HepG2 (cell line): ENCODE measurements at places on chromosomes 7 and 10.

- no peak for DNase-seq
Measured at GRCh38 chr10:16966991-16967865, 150.0 kb upstream of the RSU1 start.

- no peak for DNase-seq
Measured at GRCh38 chr10:31073211-31073610, 41.5 kb upstream of the ZNF438 start.

GRCh38 chr7:152733286-152733934 is 26.1 kb upstream of the ACTR3B start:
- DNase-seq: no peak

DNA sequence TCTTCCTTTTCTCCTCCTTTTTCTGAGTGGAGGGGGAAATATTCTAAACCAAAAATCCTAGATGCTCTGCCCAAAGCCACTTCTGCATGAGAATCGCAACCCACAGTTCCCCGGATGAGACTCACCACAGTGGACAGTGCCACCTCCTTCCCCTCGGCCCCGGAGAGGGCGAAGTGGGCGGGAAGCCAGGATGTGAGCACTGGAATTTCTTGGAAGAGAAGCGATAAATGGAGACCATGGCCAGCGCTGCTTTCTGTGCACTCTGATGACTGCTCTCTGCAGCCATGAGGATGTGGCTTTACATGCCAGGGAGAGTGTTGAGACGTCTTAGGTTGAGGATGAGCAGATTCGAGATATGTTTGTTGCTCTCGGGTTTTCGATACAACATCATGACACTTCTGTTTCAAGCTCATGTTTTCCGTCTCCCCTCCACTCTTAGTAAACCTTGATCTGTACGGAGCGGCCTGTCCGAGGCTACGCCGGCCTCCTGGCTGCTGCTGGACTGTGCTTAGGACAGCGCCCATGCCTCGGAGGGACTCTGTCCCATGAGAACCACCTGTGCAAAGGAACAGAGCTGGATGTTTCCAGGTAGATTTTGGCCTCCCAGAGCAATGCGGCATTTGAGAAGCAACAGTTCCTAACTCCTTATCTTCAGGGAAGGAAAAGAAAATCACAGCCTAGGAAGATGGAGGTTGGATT is 414.6 kb upstream of the FOXK1 start:
- DNase-seq: no peak

DNA sequence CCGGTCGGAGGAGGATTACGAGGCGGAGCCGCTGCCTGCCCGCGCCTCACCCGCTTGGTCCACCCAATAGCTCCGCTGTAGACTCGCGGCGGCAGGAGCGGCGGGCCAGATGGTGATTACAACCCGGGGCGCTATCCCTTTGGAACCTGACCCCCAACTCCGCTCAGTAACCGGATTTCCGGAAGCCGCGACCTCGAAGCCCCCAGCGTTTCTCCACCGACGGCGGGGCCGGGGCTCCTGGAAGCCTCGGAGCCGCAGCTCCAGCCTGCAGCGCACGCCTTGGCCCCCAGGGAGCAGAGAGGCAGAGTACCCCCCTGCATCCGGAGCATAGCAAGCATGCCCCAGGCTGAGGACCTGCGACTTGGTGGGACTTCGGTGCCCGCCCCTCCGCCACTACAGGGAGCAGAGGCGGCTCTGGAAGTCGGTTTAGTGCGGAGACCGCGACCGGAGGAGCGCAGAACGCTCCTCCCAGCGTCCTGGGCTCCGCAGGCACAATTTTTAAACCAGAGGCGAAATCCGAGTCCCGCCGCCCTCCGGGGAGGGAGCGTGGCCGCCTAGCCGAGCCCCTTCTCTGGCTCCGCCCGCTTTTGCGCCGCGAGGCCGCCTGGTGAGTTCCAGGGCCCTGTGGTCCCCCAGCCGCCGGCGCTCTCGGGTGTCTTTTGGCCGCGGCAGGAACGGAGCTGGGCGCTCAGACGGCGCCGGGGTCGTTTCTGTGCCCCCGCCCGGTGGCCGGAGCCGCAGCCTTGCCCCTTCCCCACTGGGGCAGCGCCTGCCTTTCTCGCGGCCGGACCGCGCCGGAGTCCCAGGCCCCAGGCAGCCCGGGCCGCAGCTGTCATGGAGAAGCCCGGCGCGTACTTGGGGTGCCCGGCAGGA is 28.2 kb upstream of the BMS1 start:
- DNase-seq: no peak

DNA sequence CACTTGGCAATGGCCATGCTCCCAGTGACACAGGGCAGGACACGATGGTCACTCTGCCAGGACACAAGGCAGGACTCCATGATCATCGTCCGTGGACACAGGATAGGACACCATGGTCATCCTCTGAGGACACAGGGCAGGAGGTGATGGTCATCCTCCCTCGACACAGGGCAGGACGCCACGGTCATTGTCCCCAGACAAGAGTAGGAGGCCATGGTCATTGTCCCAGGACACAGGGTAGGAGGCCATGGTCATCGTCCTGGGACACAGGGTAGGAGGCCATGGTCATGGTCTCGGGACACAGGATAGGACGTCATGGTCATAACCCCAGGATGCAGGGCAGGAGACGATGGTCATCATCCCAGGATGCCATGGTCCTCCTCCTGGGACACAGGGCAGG is 289.2 kb downstream of the TCERG1L start:
- no peak for DNase-seq

DNA sequence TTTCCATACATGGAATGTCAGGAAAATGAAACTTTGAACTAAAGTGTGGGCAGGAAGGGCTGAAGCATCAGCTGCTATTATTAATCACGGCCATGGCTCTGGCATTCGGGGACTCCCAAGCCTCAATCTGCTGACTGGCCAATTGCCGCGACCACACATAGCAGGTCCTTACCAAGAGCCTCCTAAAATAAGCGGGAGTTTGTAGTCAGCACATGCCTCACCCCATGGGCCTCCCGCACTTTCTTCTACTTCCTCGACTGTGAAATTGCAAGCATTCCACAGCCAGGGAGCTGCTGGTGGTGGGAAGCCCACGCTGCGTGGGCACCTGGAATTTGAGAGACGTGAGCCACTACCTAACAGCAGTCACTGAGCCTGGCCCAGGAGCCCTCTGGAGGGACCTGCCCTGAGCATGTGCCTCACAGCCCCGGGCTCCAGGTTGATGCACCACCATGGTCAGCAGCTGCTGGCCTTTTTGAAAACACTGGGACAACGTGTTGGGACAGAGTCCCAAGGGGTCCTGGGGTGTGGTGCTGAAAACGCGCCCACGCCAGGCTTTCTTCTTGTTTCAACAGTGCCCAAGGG is 211.4 kb downstream of the TNS3 start:
- no peak for DNase-seq

- no peak for DNase-seq
Measured at GRCh38 chr7:148670374-148670773, 28.3 kb upstream of the CUL1 start.

DNA sequence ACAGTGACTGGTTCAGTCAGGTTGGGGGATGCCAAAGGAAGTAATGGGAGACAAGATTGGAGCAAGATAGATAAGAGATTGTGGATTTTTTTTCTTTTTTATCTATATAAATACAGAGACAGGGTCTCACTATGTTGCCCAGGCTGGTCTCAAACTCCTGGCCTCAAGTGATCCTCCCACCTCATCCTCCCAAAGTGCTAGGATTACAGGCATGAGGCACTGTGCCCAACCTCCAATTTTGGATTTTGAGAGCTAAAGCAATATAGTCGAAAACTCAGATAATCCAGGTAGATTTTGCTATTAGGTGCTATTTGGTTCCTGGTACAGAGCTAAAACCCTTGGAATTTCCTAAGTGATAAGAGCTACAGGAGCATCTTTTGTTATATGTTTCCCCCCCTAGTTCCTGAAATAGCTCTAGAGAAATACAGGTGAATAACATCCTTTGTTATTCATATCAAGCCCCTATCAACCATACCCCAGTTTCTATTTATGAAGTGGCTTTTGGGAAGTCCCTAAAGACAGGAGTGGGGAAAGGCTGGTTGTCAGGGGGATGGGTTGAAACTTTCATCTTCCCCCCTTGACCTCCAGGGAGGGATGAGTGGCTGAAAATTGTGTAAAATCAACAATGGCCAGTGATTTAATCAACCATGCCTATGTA is 151.2 kb downstream of the CFTR start:
- DNase-seq: no peak
